ENCODE measurements at places on chromosomes 4 and X.

DNA sequence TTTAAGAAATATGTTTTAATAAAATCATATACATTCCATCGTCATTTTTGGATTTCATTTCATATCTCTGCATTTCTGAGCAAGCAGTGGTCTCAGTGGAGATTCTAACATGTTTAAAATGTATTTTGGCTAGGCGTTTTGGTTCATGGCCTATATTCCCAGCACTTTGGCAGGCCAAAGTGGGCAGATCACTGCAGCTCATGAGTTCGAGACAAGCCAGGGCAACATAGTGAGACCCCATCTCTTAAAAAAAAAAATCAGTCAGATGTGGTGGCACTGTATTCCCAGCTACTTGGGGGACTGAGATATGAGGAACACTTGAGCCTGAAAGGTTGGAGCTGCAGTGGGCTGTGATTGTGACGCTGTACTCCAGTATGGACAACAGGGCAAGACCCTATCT lies 67.5 kb upstream of the RAB33B start:
- DNase-seq: no peak

DNA sequence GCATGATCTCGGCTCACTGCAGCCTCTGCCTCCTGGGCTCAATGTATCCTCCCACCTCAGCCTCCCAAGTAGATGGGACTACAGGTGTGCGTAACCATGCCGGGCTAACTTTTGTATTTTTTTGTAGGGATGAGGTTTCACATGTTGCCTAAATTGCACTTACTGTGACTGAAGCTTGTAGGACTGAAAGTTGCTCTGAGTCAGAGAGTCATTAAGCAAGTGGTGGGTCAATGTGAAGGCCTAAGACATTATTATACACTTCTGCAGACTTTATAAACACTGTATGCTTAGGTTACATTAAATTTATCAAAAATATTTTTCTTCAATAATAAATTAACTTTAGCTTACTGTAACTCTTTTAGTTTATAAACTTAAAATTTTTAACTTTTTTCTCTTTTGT lies 170.2 kb downstream of the FAT4 start:
- DNase-seq: no peak

- no peak for DNase-seq
These were observed 99.8 kb downstream of the PPP1R2C start for GRCh38 chrX:42678133-42678532.

GRCh38 chr4:54566608-54567007 lies 91.1 kb upstream of the KIT start:
- DNase-seq: peak; percentile 37

GRCh38 chr4:169293343-169294176 lies 22.8 kb upstream of the SH3RF1 start:
- no peak for DNase-seq

DNA sequence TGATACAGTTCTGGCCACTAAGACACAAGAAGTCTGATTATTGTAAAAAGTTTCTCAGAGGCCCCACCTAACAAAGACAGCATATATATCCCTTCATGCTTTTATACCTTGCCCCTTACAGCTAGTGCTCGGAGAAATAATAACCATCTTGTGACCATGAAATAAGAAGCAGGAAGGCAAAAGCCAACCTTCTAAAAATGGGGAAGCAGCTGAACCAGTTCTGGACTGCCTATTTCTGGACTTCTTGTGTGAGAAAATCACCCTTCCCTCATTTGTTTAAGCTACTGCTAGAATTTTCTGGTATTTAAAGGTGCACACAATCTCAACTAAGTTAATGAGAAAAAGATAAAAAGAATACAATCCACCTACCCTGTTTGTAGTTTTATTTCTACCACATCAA lies 87.5 kb downstream of the CNOT6L start:
- DNase-seq: no peak

DNA sequence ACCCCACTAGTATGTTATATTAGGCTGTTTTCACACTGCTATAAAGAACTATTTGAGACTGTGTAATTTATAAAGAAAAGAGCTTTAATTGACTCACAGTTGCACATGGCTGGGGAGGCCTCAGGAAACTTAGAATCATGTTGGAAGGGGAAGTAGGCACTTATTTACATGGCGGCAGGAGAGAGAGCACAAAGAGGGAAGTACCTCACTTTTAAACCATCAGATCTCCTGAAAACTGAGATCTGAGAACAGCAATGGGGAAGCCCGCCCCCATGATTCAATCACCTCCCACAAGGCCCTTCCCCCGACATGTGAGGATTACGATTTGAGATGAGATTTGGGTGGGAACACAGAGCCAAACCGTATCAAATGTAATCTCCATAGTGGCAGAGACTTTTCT lies 45.4 kb upstream of the XK start:
- DNase-seq: no peak

- no peak for DNase-seq
These were observed 532.7 kb downstream of the GRXCR1 start for GRCh38 chr4:43425206-43425605.
